ENCODE measurements at places on chromosomes 5 and 9.

GRCh38 chr9:89766991-89767390, 162.2 kb downstream of the GADD45G start:
- no peak for DNase-seq

GRCh38 chr5:97067296-97067850, 75.0 kb downstream of the LIX1 start:
- no peak for DNase-seq

- no peak for DNase-seq
These were observed 53.2 kb downstream of the IPPK start for GRCh38 chr9:92616655-92617111.

- DNase-seq: no peak
These were observed 309.1 kb downstream of the ADAMTS6 start for GRCh38 chr5:65172486-65173129.

DNA sequence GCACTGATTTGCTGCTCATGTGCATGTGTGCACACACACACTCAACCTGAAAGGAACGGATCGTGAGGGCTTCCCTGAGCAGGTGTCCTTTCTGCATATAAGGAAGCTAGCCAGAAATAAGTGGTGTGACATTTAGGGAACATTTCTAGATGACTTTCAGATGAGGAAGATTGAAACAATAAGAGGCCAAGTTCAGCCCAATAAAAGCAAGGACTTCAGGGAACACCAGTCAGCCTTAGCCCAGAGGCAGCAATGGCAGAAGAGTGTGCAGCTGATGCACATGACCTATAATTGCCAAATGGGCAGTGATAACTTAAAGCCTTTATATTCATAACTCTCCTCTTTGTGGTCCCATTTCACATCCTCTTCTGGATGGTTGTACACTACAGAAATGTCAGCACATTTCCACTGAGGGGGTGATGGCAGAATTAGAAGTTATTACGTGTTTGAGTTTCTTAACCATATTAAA, 255.5 kb downstream of the TRIM32 start:
- DNase-seq: no peak

DNA sequence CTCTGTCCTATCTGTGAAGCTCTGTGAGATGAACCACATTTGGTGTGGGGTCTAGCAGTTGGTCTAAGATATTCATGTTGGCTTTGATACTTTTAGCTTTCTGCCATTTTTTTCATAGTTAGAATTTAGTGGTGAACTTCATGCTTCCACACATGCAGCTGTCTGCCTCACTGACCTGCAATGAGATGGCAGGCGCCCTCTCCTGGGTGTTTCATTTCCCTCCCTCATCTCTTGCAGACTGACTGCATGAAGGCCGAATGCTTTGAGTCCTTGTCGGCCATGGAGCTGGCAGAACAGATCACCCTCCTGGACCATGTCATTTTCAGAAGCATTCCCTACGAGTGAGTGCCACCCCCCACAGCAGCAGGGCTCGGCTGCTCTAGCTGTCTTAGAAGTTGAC, 26.1 kb upstream of the CKMT2 start:
- no peak for DNase-seq
